ENCODE measurements at places on chromosomes 1 and 21.

DNA sequence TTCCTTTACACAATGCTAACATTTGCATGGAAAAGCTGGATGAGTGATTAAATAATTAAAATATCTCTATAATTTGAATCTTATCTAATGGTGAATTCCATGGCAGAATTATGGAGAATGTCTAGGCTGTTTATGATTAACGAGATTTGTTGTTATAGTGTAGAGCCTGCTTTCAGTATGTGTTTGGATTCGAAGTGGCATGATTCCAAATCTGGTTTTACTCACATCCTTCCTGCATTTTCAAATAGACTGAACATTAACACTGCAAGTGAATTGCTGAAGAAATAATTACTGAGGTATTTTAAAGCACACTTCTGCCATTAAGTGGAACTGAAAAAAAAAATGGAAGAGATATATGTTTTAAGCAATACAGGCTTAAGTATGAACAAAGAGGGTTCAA, 5.1 kb upstream of the NEK7 start:
- no peak for DNase-seq

DNA sequence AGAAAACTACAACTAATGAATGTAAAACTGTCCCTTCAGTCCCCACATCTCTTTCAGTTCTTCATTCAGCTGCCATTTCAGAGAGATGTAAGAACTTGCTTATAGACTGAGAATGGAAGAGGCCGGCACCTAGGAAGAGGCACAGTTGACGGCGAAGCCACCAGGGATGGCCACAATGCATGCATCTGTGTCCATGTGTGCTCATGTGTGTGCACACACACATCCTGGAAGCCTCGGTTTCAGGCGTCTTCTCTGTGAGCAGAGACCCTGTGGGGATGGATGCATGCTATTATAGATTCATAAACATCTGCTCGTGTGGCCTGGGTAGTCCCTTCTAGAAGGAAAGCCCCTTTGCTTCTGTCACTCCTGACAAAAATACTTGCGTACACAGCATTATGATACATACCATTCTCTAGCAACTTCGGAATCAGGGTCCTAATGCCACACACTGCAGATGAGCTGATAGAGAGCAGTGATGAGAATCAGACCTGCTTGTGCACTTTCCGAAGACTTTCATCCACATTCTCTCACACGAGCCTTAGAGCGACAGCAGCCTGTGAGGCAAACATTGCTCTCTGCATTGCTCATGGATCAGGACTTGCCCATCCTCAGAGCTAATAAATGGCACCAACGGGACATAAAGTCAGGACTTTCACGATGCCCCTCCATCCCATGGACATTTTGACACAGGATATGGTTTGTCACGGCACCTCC, 12.4 kb upstream of the GPR61 start:
- no peak for DNase-seq

DNA sequence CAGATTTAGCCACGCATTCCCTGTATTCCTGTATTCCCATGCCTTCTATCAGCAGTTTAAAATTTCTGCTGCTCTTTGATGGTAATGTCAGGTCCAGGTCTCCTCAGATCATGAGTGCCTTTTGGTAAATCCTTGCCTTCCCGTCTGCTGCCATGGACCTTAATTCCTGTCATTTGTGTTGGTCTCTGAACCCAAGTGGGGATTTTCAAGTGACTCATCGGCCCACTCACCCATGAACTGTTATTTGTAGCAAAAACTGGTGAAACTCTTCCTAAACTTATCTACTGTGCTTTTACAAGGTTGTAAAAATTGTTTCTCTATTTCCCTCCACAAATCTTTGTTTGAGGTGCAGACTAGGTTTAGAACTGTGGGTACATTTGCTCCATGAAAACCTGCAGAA, 47.4 kb downstream of the ACTN2 start:
- no peak for DNase-seq

- no peak for DNase-seq
These were observed 234.9 kb upstream of the VAMP3 start for GRCh38 chr1:7535934-7536878.

GRCh38 chr1:65658122-65658521, 134.6 kb upstream of the PDE4B start:
- no peak for DNase-seq

- no peak for DNase-seq
These were observed 26.4 kb downstream of the UTP25 start for GRCh38 chr1:209854196-209854595.

DNA sequence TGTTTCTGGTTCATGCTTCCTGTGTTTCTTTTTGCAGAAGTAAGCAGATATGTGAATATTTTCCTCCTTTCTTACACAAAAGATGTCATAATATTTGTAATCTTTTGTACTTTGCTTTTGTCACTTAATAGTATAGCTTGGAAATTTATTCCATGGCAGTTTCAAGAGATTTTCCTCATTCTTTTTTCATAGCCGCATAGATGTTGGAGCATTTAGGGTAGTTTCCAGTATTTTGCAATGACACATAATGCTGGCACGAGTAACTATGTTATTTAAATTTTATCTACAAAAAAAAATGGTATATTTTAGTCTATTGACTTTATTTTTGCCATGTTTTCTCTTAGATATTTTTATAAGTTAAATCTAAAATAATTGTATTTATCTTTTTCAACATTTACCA, 40.7 kb downstream of the AGO3 start:
- no peak for DNase-seq

GRCh38 chr1:207938016-207938415, 27.1 kb upstream of the CD34 start:
- DNase-seq = no peak

DNA sequence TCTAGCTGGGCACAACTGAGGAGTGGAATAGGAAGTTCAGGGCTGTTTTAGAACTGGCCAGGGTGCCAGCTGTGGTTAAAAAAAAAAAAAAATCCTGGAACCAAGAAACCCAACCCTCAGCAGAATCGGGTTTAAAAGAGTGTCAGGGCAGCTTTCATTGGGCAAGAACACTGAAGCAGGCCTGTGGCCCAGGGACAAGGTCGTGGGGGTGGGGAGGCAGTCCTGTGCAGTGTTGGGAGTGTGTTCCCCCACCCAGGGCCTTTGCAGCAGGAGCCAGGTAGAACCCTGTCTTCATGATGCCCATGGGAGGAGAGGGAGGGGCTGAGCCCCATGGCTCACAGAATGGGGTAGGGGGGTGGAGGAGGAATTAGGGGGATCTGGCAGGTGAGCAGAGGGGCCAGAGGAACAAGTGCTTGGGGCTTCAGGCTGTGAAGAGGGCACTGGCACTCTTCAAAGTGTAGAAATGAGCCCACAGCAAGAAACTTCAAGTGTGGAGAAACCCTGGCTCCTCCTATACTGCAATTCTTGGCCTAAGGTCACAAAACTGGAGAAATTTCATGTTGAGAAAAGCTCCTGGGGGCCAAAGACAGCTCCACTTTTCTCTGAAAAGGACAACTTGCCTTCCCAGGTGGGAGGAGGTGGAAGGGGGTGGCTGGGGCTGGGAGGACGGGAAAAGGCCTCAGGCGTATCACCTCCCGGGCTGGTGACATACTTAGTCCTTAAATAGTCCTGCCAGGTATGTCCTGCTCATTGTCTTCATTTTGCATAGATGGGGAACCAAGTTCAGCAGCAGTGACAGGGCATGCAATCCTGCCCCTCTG, 39.3 kb downstream of the KIAA1614 start:
- DNase-seq = no peak

- DNase-seq = no peak
These were observed 80.6 kb upstream of the HMCN1 start for GRCh38 chr1:185653615-185654014.

GRCh38 chr21:29102791-29103257, 27.6 kb upstream of the MAP3K7CL start:
- DNase-seq = no peak

DNA sequence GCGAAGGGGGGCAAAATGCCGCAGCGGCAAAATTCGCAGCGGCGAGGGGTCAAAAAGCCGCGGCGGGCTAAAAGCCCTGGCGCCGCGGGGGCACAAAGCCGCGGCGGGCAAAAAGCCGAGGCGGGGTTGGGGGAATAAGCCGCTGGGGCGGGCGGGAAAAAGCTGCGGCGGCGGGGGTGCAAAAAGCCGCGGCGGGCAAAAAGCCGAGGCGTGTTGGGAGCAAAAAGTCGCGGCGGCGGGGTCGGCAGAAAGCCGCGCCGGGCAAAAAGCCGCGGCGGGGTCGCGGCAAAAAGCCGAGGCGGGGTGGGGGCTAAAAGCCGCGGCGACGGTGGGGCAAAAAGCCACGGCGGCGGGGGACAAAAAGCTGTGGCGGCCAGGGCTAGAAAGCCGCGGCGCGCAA, 3902.5 kb downstream of the SRGAP2C start:
- DNase-seq = no peak

GRCh38 chr1:194477908-194478307, 1291.5 kb upstream of the B3GALT2 start:
- no peak for DNase-seq

DNA sequence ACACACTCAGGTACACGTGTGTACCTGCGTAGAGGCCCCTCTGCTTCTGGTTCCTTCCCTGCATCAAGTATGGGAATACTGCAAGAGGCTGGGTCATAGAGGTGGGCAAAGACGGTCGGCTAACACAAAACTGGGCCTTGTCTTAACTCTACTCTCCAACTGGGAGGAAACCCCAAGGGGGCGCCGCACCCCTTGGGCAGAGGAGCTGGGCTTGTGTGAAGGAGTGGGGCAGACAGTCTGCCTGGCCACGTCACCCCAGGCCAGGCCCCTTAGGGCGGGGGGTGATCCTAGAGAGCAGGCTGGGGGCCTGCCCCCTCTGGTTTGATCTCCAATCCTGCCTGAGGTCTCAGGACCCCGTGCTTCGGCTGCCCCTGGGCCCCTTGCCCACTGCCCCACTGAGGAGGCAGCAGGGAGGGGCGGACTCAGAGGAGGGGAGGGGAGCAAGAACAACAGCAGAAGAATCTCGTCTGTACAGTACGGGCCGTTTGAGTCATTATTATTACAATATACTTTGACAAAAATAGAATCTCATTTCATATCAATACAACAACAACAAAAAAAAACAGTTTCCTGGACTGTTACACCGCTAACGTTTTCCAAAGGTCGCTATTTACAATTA, 34.7 kb downstream of the MEF2D start:
- DNase-seq = no peak

GRCh38 chr1:214912127-214912526, 170.4 kb upstream of the KCNK2 start:
- DNase-seq = no peak

- no peak for DNase-seq
These were observed 192.1 kb downstream of the SETD4 start for GRCh38 chr21:35868005-35868868.

- DNase-seq = no peak
These were observed 19.0 kb upstream of the DNASE2B start for GRCh38 chr1:84379138-84379916.
